ENCODE measurements at places on chromosomes 1 and 21.

GRCh38 chr1:62589321-62589720, 8.0 kb upstream of the ANGPTL3 start:
- no peak for DNase-seq

- no peak for DNase-seq
Measured at GRCh38 chr1:27597516-27598294, 6.2 kb downstream of the AHDC1 start.

DNA sequence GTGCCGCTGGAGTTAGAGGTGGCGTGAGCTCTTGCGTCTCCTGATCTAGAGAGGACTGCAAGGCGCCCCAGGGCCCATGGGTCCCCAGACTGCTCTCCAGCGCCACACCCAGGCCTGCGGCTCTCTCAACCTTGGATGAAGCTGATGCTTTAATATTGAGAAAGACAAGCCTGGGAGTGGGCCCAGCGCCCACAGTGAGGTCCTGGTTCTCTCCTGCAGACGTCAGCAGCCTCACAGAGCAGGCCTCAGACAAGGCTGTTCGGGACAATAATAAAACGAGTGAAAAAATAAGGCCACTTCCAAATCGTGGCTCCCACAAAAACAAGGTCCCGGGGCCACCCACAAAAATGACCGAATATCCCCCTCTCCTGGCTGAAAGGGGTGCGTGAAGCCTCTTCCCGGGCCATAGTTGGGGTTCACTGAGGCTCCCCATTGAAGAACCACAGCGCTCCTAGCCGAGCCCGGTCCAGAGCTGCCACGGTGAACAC, 6.0 kb upstream of the DNMT3L start:
- no peak for DNase-seq

- DNase-seq = no peak
Measured at GRCh38 chr21:45886610-45887026, 95.0 kb upstream of the COL6A1 start.

DNA sequence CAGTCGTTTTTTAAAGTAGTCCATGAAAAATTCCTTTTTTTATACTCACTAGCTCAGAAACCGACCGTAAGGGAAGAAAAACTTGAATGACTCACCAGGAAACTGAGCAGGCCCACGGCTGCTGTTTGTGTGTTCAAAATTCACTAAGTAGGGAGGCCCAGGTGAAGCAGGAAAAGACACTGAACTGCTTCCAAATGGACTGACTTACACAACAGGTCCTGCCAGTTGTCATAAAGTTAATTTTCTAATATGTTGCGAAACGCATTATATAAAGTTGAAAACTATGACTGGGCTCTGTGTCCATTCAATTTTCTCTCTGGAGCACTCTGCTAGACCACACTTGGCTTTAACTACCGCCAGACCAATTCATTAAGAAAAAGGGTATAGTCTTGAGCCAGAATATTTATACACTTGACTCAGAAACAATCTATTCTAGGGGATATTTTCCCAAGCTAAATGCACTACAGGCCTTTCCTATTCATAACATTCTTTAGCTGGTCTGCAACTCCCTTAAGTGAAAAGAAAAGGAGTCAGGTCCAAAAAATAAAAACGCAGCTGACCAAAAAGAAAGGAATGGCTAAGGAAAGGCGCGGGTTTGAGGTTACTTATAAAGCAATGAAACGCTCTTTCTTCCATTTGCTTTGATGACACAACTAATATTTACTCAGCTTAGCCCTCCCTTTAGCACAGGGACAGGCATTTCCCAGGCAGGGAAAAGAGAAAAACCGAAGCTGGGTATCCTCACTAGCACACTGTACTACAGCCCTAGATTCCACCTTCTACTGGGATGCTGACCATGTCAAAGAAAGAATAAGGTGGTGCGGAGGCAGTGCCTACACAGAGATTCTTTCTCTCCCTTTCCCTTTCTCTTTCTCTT, 306.3 kb upstream of the ESRRG start:
- DNase-seq = no peak

DNA sequence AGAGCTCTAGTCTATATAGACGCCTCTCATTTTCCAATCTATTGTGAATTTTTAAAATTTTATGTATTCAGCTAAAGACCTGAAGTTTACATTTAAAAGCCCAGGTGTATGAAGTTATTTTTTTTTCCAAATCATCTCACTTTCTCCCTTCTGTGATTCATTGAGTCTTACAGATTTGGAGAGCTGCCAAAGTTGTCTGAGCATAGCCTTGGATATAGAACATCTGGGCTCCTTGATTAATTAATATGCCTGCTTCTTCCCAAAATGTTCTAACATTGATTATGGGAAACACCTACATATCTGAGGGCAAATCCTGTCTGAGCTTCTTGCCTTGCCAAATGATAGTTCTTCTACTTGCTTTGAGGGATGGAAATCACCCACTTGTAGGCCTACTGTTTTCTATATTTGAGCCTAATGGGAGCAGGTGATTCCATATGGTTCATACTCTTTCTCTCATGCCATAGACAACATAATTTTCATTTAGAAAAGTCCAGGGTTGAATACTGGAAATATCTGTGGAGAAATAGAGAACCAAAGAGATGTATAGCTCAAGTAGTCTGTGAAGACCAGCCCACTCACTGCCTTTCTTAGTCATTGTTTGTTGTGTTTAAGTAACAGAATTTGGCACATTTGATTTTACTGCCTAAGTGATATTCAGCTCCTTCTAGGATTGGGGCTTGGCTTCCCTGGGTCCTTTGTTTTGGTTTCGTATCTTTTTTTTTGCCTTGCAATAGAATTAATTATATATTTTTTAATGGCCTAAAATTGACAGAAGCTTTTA, 46.2 kb downstream of the MACF1 start:
- no peak for DNase-seq

- DNase-seq = no peak
Measured at GRCh38 chr1:201551877-201552731, 13.2 kb downstream of the NAV1 start.

DNA sequence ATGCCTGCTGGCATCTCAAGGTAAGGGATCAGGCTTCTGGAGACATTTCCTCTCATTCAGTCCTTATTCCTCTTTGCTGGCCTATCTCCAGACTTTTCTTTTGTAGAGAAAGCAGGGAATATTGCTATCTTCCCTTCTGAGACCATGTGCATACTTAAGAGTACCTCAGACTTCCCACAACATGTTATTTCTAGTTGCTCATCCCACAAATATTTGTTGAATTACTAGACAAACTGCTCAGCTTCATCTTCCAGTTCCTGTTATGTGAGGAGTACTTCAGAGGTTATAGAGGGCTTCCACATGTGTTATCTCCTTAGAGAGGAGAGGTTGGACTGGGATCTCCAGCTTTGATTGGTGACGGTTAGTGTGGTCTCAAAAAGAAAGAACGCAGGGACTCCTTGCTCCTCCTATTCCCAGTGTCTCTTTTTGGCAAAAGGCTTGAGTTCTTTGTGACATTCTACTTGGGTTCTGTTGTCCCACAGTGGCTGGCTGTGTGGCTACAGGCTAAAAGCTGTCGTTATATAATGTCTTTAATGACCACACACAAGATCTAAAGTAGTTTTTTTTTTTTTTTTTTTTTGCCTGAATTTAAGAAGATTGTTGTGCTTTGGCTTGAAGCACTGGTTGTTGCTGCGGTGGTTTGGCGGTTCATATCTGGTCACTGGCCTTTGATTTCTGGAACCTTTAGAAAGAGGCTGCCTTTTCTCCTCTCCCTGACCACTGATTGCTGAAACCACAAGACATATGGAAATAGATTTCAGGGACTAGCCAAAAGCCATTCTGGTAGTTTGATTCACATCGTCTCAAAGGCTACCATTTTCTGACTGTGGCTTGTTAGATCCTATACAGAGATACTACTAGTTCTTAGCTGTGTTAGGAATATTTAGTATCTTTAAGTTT, 78.7 kb downstream of the FGGY start:
- no peak for DNase-seq

GRCh38 chr1:154352245-154352580, 26.9 kb downstream of the ATP8B2 start:
- DNase-seq = no peak

DNA sequence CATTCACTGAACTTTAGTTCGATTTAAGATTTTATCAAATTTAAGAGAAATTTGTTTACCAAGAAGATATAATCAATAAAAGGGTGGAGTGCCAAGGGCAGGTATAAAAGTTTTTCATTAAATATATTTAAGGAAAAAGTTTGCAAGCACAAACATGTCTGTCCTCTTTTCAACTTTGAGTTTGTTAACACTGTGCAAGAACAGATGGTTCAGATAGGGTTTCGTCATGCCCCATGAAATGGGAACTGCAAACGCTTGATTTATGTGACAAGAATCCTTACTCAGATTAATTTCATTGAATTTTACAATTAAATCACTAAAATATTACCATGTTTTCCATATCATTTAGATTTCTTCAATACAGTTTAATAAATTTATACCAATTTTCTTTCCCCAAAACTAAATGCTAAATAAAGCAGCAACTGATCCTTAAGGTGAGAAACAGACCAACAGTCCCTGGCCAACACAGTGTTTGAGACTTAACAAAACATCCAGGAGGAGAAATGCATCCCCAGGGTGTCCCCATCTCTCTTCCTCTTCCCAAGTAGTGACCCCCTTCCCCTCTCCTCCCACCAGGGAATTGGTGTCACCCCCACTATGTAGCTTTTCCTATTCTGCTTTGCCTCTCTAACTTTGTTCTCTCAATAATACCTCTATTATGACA, 292.9 kb downstream of the LTN1 start:
- no peak for DNase-seq
